Central memory CD4-positive, alpha-beta T cell (primary cell): ENCODE measurements at places on chromosomes 4 and X.
A peak's percentile ranks its signal among the peaks of the same experiment; 100 is the strongest.

DNA sequence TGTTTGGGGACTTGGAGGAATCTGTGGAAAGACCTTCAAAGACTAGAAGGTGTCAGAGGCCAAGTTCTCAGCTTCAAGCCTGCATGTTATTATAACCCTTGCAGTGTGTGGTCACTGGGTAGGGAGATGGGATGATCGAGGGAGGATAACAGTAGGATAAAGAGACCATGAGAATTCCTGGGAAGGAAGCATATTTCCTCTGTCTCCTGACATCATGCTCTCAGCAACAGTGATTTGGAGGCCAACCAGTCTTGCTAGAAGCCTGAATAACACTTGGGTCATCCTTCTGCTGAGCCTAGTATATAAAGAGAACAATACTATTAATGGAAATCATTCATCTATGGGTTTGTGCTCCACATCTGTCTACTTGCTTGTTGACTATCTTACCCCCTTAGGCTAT is 40.9 kb upstream of the ANXA3 start:
- DNase-seq: no peak

DNA sequence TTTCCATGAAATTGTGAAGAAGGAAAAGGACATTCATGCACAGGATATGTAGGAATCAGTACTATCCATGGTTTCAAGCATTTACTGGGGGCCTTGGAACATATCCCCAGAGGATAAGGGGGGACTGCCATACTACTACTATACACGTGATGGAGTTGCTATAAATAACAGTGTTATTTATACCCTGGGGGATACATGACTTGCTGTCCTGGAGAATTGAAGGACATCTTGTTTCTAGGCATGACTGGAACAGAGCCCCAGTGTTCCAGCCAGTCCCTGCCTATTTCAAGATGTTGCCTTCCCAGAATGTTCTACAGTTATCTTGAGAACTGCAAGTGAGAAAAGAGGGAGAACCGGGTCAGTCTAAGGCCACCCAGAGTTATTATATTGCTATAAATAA is 39.6 kb upstream of the ZNF81 start:
- no peak for DNase-seq

DNA sequence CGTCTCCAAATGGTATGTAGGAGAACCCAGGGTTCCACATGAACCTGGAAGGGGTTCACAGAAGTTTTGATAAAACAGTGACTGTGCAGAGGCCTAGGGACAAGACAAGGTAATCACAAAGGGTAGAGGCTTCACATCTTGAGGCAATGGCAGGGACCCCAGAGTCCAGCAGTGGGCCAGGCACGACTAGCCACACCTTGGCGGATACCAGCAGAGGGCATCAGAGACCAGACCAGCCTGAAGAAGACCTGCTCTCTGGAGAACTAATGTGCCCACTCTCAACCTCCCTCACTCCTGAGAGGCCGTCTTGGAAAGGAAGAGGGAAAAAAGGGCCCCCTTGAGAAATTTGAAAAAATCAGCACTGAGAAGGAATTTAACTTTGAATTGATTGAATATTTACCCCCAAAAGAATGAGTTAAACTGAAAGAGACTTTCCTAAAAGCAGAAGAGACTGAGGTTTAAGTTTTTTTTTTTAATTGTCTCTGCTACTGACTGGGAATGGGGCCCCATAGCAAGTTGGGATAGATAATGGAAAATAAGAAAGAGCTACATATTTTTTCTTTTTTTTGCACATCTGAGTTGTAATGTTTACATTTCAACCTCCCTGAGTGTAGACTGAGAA is 243.8 kb upstream of the JADE1 start:
- no peak for DNase-seq

GRCh38 chr4:5865896-5866599 is 26.8 kb downstream of the CRMP1 start:
- no peak for DNase-seq

GRCh38 chrX:20481632-20482031 is 214.9 kb upstream of the RPS6KA3 start:
- no peak for DNase-seq

DNA sequence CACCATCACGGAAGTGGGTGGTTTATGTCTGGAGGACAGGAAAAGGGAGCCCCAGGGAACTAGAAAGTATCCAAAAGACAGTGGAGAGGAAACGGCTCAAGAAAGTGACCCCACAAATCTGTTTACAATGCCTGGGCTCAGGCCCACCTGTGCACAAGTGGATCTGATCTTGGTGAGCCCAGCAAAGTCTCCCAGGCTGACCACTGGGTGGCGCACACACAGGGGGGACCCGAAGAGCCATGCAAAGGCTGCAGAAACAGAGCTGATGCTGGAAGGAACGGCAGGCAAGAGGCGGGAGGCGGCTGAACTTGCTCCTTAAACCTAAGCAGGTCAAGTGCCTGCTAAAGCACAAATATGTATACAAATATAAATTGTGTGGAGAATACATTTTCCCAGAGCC is 9.6 kb downstream of the HAUS7 start:
- peak; percentile 27 for DNase-seq

- DNase-seq: no peak
These were observed 492.9 kb downstream of the PCDH18 start for GRCh38 chr4:137039370-137039769.

DNA sequence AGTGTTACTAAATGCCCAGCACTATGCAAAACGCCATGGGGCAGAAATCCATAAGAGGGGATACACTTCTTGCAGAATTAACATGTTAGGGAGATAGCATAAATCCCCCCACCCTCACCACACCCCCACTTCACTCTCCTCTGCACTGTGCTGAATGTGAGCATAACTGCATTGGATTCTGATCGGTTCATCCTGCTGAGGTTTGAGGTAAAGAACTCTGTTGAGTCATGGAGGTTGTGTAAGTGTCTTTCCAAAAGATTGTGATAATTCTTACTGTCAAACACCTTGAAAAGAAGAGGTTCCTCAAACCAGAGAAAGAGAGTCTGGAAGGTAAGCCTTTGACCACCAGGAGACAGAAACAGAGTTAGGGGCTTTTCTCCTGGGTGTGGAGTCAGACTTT is 43.6 kb downstream of the RBM47 start:
- no peak for DNase-seq

- no peak for DNase-seq
These were observed 50.6 kb downstream of the ATP11C start for GRCh38 chrX:139882299-139882698.

GRCh38 chrX:119375561-119375960 is 23.6 kb upstream of the SLC25A43 start:
- no peak for DNase-seq

- DNase-seq: no peak
These were observed 30.1 kb downstream of the NSG1 start for GRCh38 chr4:4416981-4417380.

DNA sequence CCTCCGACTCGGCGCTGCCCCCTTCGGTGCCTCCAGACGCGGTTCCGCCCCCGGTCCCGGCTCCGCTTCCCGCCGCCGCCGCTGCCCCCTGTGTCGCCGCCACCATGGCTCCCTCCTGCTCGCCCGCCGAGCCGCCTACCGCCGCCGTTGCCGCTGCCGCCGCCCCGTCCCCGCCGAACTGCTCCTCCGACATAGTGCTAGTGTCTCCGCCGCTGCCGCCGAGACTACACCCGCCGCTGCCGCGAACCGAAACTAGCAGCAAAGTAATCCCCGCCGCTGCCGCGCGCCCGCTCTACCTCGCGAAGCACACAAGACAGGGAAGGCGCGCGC is 340 bp downstream of the HNRNPD start:
- DNase-seq: no peak

GRCh38 chr4:111398906-111399330 is 746.3 kb upstream of the FAM241A start:
- DNase-seq: no peak

DNA sequence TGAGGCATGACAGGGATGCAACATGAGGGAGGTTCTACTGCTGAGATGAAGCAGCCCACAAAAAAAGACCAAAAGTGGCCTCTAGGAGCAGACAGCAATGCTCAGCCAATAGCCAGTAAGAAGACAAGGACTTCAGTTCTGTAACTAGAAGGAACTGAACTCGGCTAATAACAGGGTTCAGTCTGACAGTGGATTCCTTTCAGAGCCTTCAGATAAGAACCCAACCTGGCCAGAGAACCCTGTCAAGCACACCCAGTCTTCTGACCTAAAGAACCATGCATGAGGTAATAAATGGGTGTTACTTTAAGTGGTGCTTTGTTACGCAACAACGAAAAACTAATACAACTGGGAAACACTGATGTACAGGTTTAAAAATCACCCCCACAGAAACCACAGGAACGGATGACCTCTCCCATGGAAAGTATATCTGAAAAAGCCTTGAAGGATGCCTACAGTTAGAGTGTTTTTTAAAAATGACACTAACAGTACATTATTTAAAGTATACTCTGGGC is 94.6 kb downstream of the PAPSS1 start:
- no peak for DNase-seq

DNA sequence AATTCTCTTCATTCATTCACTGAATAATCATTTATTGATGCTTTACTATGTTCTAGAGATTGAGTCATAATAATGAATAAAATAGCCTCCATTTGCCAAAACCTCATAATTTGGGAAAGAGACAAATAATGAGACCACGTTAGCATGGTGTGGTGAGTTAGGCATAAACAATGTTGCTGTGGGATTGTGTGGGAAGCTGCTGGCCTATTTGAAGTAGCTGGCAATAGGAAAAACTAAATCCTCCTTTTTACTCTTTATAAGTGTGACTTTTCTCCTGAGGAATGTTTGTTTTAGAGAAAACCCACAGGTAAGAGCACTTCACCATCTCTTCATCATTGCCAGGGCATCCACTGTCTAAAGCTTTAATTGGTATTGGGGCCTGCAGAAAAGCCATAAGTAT is 95.3 kb downstream of the AREG start:
- DNase-seq: no peak

GRCh38 chrX:133185938-133186337 is 32.2 kb downstream of the TFDP3 start:
- DNase-seq: no peak

DNA sequence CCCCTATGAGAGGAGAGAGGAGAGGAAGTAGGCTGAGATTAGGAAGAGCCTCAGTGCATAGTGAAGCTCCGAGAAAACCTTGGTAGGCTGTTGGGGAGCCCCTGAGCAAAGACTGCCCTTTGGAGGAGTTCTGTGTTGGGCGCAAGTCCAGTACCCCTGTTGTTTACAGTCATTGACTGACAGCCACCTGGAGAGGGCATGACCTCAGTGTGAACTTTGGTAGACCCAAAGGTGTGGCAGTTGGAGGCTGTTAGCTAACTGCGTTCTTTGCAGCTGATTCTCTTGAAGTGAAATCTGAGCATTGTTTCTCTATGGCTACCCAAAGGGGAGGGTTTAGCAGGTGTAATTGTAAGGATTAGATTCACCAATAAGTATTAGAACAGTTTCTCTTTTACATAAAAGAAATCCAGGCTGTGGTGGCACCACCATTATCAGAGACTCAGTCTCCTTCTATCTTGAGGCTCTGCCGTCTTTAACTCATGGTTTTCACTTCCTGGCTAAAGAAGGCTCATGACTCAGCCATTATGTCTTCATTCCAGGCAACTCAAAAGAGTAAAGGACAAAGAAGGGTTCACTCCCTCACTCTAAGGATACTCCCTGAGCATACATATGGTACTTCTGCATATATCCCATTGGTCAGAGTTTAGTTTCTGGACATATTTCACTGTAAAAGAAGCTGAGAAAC is 33.4 kb downstream of the ANXA3 start:
- no peak for DNase-seq

- no peak for DNase-seq
These were observed 77.2 kb downstream of the JAKMIP1 start for GRCh38 chr4:6123116-6123515.

DNA sequence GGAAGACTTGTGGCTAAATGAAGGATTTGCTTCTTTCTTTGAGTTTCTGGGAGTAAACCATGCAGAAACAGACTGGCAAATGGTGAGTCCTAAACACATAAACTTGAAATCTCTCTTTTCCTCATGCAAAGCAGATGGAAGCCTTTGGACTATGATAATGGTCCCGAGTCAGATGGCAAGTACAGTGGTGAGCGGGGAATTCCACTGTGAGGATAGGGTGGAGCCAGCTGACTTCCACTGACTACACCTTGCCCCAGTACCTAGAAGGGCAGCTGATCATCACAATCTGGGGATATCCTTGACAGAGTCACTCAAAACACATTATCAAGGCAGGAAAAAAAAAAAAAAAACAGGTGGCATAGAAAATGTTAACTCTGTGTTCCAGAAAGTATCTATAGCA is 34.3 kb downstream of the ENPEP start:
- no peak for DNase-seq

DNA sequence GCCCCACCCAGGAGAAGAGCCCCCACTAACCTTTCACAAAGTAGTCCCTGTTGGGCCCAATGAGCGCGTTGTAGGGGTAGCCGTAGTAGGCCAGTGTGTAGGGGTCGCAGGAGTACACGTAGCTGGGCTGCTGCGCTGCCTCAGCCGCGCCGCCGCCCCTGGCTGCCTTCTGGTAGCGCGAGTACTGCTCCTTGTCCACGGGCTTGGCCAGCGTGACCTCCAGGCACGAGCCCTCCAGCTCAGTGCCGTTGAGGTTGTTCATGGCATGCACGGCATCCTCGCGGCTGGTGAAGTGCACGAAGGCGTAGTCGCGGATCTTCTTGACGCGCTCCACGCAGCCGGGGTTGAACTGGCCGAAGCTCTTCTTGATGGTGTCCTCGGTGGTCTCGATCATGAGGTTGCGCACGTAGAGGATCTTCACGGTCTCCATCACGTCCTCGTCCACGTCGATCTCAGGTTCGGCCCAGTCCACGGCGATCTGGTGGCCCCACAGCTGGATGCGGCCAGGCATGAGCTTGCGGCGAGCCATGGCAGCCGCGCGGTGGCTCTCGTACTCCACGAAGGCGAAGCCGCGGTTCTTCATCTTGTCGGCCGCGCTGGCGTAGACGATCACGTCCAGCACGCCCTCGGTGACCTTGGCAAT is 102.7 kb downstream of the CHRNA9 start:
- no peak for DNase-seq

DNA sequence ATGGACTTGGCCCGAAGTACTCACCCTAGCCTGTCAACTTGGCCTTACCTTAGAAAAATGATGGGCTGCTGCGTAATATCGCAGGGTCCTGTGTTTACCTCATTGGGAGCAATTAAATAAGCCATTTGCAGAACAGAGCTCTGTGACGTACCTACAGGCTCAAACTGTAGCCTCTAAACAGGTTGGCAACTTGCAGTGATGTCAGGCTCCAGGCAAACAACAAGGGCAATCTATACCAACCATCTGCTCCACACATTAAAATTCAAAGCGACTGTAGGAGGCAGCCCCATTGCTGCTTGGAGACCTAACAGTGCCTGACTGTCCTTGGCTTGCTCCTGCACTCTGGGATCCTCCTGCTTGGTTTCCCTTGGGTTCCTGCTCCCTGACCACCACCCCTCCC is 17.2 kb downstream of the VGLL1 start:
- DNase-seq: no peak

- DNase-seq: no peak
These were observed 19.4 kb upstream of the TMPRSS11F start for GRCh38 chr4:68148800-68149685.

GRCh38 chr4:142312391-142312790 is 533.7 kb downstream of the INPP4B start:
- DNase-seq: no peak

- DNase-seq: no peak
These were observed 727.8 kb downstream of the GRID2 start for GRCh38 chr4:93031431-93032098.

GRCh38 chr4:145535202-145535601 is 53.5 kb downstream of the SMAD1 start:
- DNase-seq: no peak
